GOT3 (cell line): ENCODE measurements at places on chromosomes 3 and 15.

- no peak for DNase-seq
These were observed 29.8 kb downstream of the HGD start for GRCh38 chr3:120652281-120652680.

GRCh38 chr15:67108122-67108961, 42.9 kb downstream of the SMAD3 start:
- DNase-seq = no peak

DNA sequence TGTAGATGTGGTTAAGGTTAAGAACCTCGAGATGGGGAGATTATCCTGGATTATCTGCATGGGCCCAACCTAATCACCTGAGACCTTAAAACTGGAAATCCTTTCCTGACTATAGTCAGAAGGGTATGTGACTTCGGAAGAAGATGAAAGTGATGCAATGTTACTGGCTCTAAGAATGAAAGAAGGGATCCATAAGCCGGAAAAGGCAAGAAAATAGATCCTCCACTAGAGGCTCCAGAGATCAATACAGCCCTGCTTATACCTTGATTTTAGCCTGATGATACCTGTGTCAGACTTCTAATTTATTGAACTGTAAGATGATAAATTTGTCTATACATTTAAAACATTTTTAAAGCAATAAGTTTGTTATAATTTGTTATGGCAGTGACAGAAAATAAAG, 21.5 kb upstream of the GASK1A start:
- DNase-seq = no peak

- no peak for DNase-seq
These were observed 15.7 kb downstream of the UQCC5 start for GRCh38 chr3:52552089-52552488.

DNA sequence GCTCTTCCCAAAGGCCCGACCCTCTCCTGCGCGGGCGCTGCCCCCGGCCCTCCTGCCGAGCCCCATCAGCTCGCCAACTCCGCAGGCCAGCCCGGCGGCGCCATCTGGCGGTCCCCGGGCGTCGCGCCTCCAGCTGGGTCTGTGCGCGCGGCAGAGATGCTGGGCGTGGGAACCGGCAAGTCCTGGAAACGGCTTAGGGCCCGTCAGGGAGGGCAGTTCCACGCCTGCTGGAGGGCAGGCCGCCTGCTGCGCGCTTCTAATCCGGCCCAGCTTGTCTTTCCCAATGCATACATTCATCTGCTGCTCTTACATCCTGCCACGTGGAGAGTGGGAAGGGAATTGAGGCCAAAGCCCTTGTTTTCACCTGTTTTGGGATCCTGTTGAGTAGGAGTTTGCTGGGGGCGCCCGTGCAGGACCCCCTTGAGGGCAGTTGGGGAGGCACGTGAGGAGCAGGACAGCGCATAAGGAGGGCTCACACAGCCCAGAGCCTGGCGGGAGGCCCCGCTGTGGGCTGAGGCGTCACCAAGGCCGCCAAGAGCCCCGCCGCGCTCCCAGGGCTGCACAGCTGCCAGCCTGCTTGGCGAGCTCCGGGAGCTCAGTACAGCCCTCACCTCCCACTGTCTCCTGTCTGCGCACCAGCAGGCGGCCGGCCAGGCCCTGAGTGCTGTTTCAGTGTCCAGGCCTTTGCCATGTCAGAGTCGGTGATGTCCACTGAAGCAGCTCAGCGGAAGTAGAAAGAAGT, 165.6 kb downstream of the NSMCE3 start:
- DNase-seq = no peak

DNA sequence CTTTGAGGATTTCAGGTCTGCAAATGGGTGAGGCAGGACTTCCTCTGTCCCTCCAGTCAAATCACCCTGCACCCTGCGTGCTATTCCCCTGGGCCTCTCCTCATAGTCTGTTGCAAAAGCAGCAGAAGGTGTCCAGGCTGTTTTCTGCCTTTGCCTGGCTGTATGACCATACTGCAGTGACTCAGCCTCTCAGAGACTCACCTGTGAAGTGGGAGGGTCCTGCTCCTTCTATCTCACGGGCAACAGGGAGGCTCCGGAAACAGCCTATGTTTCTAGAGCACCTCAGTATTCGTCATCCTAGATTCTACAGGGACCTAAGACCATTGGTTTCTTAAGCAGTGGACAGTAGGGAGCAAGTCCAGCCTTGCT, 216.4 kb downstream of the TLE3 start:
- no peak for DNase-seq

DNA sequence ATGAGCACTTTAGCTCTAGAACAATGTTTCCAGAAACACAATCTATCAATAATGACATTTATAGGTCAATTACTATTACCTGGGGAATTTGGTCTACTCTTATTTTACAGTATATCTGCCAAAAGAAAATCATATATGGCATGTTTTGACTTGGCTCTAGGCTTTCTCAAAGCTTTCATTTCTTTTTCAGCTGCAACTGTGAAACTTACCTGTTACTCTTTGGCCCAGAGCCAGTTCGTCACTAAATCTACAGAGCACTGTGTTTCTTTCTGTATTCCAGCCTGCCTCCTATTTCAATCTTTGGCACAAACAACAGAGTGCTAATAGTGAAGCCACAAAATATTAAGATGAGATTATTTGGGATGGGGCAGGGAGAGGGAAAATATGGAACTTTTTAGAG, 76.0 kb downstream of the P2RY1 start:
- no peak for DNase-seq

- DNase-seq = no peak
These were observed 12.1 kb upstream of the APBA2 start for GRCh38 chr15:28873585-28874190.

- no peak for DNase-seq
These were observed 996.0 kb downstream of the OTOL1 start for GRCh38 chr3:162492446-162493081.

- no peak for DNase-seq
These were observed 23.0 kb downstream of the PLSCR1 start for GRCh38 chr3:146521394-146521793.

DNA sequence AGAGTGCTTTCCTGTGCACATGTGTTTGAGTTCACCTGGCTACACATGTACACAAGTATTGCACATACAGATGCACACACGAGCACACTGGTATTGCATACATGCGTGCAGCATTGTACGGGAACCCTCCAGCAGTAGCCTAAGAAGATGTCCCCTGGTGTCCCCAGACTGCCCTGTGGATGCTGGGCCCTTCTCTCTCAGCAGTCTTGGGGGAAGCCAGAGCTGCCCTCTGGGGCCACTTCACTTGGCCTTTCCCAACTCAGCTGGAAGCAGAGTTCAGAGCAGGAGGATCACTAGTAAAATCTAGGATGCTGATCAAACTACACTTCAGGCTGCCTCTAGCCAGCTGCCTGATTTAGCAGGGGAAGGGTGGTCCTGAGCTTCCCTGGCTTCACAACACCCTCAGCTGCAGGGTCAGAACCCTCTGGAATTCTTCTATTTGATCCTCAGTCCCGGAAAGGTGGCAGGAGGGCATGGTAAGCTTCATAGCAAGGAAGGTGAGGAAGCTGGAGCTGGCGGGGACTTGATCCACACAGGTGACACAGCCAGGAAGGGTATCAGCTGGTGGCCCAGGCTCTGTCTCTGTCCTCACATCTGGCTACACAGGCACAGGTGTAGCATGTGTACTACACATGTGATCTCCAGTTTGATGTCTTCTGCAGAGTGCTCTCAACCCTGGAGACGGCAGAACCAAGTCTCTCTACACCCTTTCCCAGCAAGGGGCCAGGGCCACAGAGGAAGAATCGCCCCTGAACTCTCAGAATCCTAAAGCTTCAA, 36.5 kb downstream of the KLF15 start:
- DNase-seq = no peak

- DNase-seq = no peak
These were observed 4.8 kb downstream of the DENND4A start for GRCh38 chr15:65787260-65787659.

DNA sequence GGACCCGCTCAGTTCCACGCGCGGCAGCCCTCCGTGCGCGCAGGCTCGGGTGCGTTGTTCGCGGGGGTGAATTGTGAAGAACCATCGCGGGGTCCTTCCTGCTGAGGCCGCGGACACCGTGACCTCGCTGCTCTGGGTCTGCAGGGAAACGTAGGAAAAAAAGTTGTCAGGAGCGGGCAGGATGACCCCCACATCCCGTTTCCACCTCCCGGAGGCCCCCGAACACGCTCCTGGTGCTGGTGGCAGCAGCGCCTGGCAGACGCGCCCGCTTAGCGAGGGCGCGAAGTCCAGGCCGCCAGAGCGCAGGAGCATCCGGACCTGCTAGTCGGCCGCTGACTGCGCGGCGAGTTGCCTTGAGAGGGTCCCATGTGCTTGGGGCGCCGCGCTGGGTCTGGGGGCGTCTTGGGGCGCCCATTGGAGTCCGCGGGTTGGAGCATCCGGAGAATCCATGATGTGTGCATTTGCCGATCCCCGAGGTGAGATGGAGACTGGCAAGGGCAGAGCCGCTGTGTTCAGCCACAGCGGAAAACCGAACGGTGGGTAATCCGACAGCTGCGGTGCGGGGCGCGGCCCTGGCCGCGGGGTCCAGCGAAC, 520 bp downstream of the GREM1 start:
- no peak for DNase-seq

DNA sequence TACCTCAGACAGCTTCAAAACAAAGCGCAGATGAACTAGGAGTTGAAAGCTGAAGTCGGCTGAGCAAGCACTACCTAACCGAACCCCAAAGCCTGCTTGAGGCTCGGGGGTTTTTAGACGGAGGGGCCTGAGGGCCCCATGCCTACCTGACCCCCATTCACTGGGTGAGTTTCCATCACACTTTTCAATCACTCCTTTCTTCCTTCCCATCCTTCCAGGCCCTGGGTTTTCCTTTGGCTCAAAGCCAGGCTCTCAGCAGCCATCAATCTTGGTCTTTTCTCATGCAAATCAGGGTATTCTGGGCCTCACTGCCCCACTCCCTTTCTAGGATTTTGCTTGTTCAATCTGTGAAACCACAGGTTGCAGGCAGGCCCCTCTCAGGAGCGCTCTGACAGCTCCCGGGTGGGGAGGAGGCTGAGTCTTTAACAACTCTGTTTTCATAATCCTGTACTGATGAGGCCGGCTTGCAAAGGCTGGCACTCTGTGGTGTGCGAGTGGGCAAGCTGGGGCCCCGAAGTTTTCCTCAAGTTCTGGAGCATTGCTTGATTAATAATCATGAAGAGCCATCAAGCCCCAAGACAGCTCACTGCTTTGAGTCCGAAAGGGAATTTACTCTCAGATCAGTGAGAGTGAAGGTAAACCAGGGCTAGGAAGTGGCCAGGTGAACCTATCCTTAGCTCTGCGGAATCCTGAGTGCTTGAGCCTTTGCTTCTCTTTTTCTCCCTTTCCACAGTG, 97.6 kb downstream of the FRMD4B start:
- DNase-seq = no peak

DNA sequence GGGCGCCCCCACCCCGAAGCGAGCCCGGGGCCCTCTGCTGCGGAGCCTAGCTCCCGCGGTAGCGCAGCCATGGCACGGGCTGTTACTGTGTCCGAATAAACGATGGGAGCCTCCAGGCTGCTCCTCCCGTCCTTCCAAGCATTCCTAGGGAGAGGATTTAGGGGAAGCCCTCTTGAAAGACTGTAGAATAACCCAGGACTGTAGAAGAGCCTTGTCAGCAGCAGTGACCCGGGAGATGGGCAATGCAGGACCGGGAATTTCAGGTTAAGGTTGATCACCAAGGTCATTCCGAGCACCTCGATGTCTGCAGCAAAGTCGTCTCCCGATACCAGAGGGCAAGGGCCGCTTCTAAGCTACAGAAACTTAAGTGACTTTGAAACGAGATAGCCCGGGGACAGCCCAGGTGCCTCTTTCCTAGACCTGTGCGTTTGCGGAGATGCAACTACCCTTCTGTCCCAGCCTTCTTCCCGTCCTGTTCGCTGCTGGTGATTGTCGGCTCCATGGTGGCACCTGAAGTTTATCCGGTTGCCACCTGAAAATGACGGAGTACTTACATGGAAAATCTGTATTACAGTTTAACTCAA, 753 bp upstream of the MYO5A start:
- DNase-seq = no peak

DNA sequence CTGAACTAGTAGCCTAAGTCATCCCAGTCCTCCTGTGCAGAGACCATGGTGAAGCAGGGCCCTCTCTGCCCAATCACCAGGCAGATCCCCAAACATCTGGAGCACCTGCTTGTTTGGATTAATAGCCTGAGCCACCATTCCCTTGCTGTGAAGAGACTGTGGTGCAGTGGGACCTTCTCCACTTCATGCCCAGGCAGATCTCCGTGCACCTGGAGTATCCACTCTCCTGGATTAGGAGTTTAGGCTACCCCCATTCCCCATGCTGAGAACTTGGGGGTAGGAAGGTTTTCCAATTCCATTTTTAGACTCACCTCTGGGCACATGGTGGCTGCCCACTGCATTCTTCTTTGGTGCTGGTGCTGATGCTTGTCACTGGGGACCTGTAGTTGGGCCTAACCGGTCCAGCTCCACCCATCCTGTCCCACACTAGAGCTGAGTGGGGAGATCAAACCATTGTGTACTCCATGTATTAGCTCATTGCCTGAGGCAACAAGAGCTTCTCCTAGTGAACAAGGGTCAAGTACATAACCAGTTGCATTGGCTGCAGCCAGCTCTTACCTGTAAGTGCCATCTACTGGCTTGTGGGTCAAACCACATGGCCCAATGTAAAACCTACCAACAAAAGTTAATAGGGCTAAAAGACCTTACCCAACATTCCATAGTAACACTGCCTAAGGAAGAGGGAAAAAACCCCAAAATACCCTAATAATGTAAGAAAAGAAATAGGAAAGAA, 382.5 kb upstream of the CBLB start:
- DNase-seq = no peak

GRCh38 chr3:195337747-195338146, 66.8 kb upstream of the XXYLT1 start:
- DNase-seq = no peak

- no peak for DNase-seq
These were observed 75.1 kb downstream of the TNIK start for GRCh38 chr3:171385086-171385485.

- no peak for DNase-seq
These were observed 296.5 kb downstream of the THSD4 start for GRCh38 chr15:71411538-71412482.

GRCh38 chr3:174058804-174059203, 661.3 kb downstream of the NLGN1 start:
- DNase-seq = no peak

- no peak for DNase-seq
These were observed 13.3 kb downstream of the ZNF592 start for GRCh38 chr15:84761607-84762131.

DNA sequence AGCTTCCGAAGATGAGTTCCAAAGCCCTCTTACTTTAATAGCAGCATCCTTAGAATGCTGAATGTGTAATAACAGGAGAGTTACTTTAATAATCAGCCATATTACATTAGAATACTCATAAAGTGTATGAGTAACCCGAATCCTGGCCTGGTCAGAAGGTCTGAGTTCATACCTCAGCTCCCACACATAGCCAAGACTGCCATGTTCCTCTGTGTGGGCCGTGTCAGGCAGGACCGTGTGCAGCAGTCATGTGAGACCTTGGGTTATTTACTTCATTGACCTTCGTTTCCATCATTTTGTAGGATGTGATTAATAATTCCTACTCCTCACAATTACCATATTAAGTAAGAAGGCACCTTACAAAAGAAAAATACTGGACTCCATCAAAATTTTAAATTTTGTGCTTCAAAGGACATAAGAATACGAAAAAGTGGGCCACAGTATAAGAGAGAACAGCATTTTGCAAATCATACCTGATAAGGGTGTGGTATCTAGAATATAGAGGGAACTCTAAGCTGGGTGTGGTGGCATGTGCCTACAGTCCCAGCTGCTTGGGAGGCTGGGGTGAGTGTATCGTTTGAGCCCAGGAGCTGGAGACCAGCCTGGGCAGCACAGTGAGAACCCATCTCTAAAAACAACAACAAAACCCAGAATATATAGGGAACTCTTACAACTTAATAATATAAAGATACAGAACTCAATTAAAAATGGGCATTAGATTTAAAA, 163.4 kb downstream of the ATG7 start:
- DNase-seq = no peak
